ENCODE measurements at places on chromosomes 7 and 10.
A peak's percentile ranks its signal among the peaks of the same experiment; 100 is the strongest.

DNA sequence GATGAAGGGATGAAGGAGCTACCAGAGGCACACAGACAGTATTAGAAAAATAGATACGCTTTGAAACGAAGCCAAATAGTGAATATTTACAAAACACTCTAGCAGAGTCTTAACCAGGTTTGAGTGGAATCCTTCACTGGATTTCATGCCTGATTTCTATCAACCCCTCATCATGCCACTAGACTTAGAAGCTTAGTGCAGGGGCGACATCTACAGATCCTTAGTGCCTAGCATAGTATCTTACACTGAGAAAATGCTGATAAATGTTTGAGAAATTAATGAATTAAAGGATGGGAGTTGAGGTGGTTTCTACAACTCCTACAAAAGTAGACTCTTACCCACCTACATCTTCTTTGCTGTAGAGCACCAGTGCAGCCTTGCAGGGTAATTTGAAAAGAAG, 54.7 kb upstream of the CCNJ start:
- DNase-seq, result no peak

GRCh38 chr10:101568054-101568745, 19.9 kb downstream of the POLL start:
- no peak for DNase-seq

DNA sequence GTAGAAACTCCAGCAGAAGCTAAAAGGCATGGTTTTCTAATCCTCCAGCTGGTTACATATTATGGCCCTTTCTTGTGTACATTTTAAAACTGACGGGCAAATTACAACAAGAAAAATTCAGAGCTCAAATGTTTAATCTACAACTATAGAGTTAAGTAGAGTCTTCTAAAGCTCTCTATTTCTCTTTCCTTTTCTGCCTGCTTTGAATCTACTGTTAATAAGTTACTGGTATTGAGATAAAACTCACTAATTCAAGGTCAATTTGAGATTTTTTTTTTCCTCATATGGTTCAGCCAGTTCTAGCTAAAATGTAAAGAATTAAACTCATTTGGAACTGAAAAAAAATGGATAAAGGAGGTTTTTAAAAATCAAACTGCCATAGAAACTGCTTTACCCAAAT, 1.6 kb upstream of the PRSS37 start:
- no peak for DNase-seq

DNA sequence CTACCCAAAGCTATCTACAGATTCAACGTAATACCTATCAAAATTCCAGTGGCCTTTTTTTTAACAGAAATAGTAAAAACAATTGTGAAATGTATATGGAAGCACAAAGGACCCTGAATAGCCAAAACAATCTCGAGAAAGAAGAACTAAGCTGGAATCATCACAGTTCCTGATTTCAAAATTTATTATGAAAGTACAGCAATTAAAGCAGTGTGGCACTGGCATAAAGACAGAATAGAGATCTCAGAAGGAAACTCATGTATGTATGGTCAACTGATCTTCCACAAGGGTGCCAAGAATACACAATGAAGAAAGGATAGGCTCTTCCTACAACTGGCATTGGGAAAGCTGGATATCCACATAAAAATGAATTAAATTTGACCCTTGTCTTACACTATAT, 23.2 kb downstream of the PNLIPRP3 start:
- DNase-seq, result no peak

DNA sequence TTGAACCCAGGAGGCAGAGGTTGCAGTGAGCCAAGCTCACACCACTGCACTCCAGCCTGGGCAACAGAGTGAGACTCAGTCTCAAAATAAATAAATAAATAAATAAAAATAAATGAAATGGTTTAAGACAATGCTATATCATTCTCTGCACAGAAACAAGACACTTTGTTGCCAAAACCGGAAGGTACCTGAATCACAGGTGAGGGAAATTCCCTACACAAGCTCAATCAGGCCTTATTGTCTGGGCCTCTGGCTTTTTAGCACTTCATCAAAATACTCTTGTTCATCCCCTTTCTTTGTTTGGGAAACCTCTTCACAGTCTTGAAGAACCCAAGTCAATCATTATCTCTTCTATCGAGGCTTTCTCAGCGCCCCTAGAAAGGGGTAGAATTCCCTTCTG, 166.1 kb upstream of the NPSR1 start:
- DNase-seq, result no peak

DNA sequence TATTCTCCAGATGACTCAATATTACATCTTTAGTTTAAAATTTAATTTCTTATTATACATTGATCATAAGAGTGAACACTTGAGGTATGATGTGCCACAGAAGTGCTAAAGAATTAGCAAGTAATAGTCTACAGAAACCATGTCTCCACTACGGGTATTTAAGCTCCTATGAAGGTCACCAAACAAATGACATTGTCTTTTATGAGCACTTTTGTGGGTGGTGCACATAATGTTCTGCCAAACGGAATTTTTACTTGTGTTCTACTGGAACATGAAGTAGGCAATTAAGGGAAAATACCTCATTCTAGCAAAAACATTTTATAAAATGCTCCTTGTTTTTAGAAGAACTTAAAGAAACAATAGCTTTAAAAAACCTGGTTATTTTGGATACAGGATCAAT, 27.4 kb upstream of the CUBN start:
- no peak for DNase-seq

DNA sequence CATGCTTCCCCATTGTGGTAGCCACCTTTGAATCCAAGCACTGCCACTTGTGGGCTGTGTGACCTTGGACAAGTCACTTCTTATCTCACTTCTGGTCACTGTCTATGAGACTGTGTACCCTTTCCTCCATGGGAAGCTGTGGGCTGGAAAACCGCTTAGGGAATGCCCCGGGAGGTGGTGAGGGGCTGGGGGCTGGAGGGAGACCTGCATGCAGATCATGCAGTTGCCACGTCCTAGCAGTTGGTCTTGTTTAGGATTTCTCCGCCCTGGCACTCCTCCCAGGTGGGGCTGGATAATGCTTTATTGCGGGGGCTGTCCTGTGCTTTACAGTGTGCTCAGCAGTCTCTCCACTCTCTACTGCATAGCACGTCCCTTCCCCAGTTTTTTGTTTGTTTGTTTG, 62.9 kb upstream of the OPN4 start:
- DNase-seq, result no peak

DNA sequence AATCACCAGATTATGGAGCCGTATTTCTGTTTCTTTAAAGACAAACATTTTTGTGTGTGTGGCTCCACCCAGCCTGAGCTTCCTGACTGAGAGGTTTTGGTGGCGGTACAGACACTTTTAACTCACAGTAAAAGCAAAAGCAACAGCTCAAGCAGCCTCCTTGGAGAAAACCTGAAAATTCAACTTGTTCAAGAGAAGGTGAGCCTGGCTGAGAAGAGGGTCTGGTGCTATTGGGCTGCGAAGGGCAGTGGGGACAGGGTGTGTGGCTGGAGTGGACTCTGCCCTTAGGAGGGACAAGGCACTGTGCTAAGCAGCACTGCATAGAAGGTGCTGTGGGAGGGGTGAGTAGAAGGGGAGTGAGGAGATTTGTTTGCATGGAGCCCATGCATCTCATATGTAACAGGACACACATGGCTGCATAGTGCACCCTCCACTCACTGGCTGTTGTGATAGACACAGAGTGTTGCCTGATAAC, at the start of gene GIMAP7:
Gene GIMAP7, plus strand, starts transcription at position 125 of the 475 bp plus-strand sequence. CDS start 5,103 bp downstream, outside the sequence.
- DNase-seq, result peak; percentile 68

DNA sequence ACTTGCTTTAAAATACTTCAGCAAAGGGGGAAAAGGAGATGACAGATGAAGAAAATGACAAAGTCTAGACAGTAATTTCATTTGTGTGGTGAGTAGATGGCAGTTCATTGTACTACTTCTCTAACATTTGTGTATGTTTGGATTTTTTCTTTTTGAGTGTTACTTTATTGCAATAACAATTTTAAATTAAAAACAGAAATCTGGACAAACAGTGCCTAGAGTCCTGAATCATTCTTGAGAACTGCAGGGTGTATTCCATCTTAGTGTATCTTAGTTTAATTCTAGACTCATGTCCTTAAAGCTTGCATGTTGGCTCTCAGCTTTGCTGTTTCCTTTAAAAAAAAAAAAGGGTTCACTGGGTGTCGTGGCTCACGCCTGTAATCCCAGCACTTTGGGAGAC, 31.1 kb downstream of the HOXA1 start:
- DNase-seq, result no peak

DNA sequence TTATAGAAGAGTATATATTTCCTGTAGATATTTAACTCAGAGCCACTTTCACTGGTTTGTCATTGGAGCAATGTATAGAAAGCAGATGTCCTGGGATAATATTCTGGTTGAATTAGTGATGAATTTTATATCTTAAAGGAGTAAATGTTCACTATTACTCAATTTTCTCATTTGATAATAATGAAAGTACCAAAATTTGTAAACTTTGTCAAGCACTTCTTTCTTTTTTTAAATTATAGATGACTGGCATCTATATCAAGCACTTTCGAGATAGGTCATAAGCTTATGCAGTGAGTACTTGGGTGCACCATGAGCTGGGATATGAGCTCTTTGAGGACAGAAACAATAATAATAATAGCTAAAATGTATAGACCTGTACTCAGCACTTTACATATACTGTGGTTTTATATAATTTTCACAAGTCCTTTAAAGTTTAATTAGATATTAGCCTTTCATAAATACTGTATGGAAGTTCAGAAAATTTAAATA, 11.3 kb downstream of the RSBN1L start:
- DNase-seq, result no peak

GRCh38 chr10:26969145-26969926, 108.6 kb upstream of the ABI1 start:
- DNase-seq, result no peak

GRCh38 chr7:128398016-128398840, 11.6 kb downstream of the IMPDH1 start:
- DNase-seq, result no peak

GRCh38 chr10:99709480-99710229, 22.3 kb downstream of the COX15 start:
- no peak for DNase-seq

GRCh38 chr10:35505241-35505873, 99.8 kb upstream of the GJD4 start:
- DNase-seq, result no peak

Data from activated T-helper 1 cell treated with anti-CD3 and anti-CD28 coated beads, Interleukin-12 subunit alpha, Interleukin-12 subunit beta, Interleukin-2, Interleukin-4 antibody, amounts not matched to agents 30 ng/mL and 10 ng/mL and 1 ng/mL, durations not matched to agents 14 hours and 24 hours and 36 hours (primary cell).